ENCODE measurements at places on chromosomes 2 and 18.
A peak's percentile ranks its signal among the peaks of the same experiment; 100 is the strongest.

- H3K27me3 ChIP-seq, result peaks cover 2% of the 10 kb centered on the region
- no peak overlapping the region for H3K4me3 ChIP-seq
- H3K36me3 ChIP-seq, result no peaks in the 10 kb centered on the region
- H3K4me1 ChIP-seq, result no peaks in the 10 kb centered on the region
- no peak for DNase-seq
- H3K27ac ChIP-seq, result no peak overlapping the region
These were observed 124.0 kb downstream of the NRP2 start for GRCh38 chr2:205806143-205806905.

DNA sequence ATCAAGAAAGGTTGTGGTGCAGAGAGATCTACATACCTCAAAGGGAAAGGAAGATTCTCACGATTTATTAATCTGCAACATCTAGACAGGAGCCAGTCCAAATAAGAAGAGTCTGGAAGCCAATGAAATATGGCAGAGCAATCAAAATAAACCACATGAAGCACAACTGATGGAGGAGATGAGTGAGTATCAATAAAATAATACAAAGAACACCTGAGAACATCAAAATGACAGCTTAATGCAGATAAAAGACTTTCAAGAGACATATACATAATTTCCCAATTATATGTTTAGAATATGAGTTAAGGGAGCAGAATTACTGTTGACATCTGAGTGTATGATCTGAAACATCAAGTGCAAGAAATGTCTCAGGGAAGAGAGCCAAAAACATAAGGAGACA lies 12.5 kb upstream of the DOK6 start:
- H3K27me3 ChIP-seq, result no peaks in the 10 kb centered on the region
- no peak for DNase-seq
- no peak overlapping the region for H3K27ac ChIP-seq
- H3K4me3 ChIP-seq, result no peak overlapping the region
- no peaks in the 10 kb centered on the region for H3K36me3 ChIP-seq
- H3K4me1 ChIP-seq, result no peaks in the 10 kb centered on the region

DNA sequence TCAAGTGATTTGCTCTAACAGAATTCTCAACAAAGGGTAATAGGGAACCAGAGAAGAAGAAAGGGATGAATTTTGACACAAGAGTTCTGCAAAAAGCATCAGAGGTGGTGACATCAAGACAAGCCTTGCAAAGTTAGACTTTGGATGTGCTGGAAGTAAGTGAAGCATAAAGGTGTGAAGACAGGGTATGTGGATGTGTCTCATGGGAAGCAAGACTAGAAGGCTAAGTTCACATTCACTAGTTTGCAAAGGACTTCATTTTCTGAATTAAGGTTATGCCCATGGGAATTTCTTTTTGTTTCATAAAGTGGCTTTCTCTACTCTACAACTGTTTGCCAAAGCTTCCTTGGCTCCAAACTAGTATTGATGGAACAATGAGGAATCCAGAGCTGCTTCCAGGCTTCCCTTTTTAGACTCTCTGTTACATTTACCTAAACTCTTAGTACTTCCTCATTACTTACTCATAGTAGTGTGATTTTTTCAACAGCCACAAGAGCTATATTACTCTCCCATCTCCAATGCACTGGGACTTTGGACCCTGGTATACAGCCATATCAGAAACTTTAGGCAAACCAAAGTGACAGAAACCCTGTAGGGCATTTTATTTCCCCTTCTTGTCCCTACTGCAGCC lies 21.1 kb upstream of the IHH start:
- H3K4me3 ChIP-seq, result no peak overlapping the region
- no peaks in the 10 kb centered on the region for H3K27me3 ChIP-seq
- peaks cover 3% of the 10 kb centered on the region for H3K36me3 ChIP-seq
- H3K4me1 ChIP-seq, result peaks cover 12% of the 10 kb centered on the region
- no peak overlapping the region for H3K27ac ChIP-seq
- DNase-seq, result no peak

DNA sequence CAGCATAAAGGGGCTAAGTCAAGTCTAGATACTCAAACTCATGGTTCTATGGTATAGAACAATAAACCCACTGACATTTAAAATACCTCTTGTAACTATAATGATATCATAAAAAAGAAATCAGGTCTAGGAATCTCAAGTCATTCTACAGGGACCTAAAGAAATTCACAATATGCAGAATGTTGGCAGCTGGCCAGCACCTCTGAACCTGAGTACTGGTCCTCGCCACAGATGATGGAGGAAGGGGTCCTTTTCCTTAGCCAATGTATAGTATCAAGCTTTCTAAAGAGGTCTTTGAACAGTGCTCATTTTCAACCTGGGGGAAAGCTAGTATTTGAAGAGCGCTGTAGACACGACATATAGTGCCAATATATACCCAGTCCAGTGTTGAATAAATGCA lies 108.4 kb upstream of the ITGB6 start:
- H3K27ac ChIP-seq, result no peak overlapping the region
- peaks cover 44% of the 10 kb centered on the region for H3K36me3 ChIP-seq
- no peak for DNase-seq
- no peaks in the 10 kb centered on the region for H3K27me3 ChIP-seq

- no peak for DNase-seq
- no peak overlapping the region for H3K27ac ChIP-seq
- no peaks in the 10 kb centered on the region for H3K27me3 ChIP-seq
- H3K36me3 ChIP-seq, result no peaks in the 10 kb centered on the region
These were observed 40.3 kb downstream of the GLI2 start for GRCh38 chr2:120775801-120776589.

GRCh38 chr2:19580830-19581229 lies 222.4 kb upstream of the OSR1 start:
- H3K36me3 ChIP-seq, result no peaks in the 10 kb centered on the region
- H3K27me3 ChIP-seq, result peaks cover 4% of the 10 kb centered on the region
- no peak overlapping the region for H3K4me3 ChIP-seq
- H3K27ac ChIP-seq, result no peak overlapping the region
- no peaks in the 10 kb centered on the region for H3K4me1 ChIP-seq

DNA sequence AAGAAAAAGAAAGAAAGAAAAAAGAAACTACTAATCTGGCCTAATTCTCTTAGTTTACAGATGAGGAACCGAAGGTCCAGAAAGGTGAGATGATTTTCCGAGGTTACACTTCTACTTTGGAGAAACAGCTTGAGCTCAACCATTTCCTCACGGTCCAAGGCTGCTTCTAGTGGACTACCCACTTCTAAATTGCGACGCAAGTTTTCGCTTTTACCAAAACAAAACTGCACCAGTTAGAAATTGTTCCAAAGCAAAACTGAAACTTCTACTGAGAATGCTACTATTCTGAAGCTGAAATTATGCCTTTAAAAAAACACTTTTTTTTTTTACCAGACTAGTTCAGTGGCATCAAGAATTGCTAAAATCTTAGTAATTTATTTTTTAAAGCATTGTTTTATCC lies 101.6 kb downstream of the INO80D start:
- H3K4me1 ChIP-seq, result peaks cover 2% of the 10 kb centered on the region
- no peak for DNase-seq
- no peaks in the 10 kb centered on the region for H3K27me3 ChIP-seq

DNA sequence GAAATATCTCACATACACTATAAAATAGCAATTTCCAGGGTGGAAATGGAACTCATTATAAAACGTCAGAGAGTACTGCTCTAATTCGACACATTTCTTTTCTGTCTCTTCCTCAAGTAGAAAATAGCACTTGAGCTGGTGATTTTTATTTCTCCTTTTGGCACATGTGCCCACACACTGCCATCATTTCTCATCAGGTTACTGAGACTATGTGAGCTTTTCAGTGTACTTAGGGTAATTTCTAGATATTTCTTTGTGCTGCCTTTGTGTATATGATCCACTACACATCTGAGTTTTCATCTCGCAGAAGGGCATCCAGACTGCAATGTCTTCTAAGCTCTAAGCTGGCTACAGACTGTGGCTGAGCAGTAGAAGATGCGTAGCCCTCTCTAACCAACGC lies 62.1 kb upstream of the PGAP1 start:
- peak overlapping the region; percentile 38 for H3K27ac ChIP-seq
- H3K27me3 ChIP-seq, result no peaks in the 10 kb centered on the region
- peaks cover 48% of the 10 kb centered on the region for H3K4me1 ChIP-seq
- peaks cover 83% of the 10 kb centered on the region for H3K36me3 ChIP-seq
- no peak for DNase-seq

DNA sequence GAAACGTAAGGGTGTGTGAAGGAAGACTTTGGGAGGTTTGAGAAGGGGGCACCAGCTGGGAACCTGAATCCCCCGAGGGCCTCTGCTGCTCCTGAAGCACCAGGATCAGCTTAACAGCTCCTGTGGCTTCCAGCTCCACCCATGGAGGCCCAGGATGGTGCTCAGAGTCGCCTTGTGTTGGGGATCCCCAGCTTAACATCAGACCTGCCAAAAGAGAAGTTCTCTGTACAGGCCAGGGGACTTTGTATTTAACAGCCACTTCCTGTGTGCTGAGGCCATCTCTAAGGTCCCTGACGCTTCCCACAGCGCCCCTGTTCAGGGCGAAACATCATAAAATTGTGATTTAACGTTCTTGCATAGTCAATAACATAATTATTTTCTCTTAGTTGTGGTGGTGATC lies 77.5 kb downstream of the NCK2 start:
- no peak for DNase-seq
- no peak overlapping the region for H3K4me3 ChIP-seq
- H3K27ac ChIP-seq, result peak overlapping the region; percentile 74
- H3K27me3 ChIP-seq, result no peaks in the 10 kb centered on the region
- peaks cover 63% of the 10 kb centered on the region for H3K36me3 ChIP-seq

Data from activated CD4-positive, alpha-beta T cell treated with anti-CD3 and anti-CD28 coated beads, Interleukin-2, amount 10 ng/mL, durations not matched to agents 7 days and 5 days (primary cell).